ENCODE measurements at places on chromosomes 4 and X.

DNA sequence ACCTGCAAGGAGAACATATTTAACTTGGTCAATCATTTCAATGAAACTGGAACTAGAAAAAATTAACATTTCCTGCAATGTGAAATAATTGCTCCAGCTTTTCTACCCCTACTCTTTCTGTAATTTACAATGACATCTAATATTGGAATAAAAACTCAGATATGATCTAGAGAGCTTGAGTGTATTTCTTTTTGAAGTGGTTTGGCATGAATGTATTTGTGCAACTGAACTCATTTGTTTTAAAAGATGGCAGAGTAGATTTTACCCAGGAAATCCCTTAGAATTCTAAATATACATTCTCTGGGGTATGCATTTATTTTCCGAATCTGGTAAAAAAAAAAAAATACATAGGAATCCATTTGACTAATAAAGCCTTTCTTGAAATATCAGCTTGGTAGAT, 21.5 kb upstream of the GATB start:
- DNase-seq: no peak

DNA sequence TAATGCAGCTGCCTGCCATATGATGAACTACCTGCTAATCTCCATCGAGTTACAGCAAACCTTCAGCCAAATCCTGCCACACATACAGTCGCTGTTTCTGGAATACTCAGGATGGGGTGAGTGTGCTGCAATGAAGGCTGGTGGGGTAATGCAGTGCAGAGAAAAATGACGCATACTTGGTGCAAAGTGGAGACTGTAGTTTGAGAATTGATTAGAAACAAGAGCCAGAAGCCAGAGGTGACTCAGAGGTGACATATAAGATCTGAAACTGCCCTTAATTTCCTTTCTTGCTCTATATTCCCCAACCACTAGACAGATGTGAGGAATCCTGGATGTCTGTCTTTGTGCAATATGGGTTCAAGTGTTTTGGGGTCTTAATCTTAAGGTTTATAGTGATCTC, 22.0 kb downstream of the C4orf54 start:
- DNase-seq: no peak

DNA sequence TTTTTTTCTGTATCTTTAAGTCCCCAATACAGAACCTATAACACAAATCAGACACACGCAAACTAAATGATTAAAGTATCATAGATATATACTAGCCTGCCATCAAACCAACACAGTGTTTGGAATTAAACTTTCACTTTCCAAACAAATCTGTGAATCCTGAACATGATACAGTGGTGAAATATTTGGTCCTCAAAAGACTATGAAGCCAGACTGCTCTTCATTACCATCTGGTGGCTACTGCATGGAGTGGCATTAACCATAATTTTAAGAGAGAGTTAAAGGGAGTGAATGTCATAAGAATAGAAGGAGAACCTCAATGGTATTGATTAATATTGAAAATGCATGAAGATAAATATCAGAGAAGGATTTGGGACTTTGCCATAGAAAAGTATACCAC, 9.2 kb upstream of the GABRA4 start:
- no peak for DNase-seq

DNA sequence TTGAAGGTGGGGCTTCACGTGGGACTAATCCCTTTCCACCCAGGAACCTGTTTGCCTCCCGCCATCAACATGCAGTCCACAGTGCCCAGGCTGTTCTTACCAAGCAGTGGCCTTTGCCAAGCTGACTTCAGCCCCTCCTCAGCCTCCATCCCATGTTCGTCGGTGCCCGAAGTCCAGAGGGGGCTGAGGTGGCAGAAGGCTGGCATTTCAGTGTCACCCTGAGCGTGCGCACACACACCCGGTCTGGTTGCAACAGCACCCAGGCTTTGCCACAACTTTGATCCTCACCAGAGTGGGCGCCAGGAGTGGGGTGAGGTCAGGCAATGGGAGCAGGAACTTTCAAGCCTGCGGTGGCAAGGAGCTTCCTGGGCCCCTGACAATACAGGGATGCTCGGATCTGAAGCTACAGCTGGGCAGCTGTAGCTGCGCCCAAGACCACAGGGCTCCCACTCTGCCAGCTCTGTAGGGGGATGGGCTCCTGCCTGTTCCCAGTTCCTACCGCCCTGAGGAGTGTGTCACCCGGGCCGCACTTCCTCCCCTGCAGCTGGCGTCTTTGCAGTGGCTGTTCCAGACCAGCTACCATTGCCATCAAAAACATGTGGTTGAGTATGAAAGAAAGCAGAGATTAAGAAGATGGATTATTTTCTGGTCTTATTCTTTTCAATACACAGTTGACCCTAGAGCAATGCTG, 428.0 kb downstream of the EPHA5 start:
- DNase-seq: no peak

GRCh38 chr4:190020790-190021717, 6.0 kb downstream of the FRG2 start:
- DNase-seq: no peak

GRCh38 chr4:19677211-19677610, 574.5 kb upstream of the SLIT2 start:
- no peak for DNase-seq

All from H54 (cell line).